ENCODE measurements at places on chromosomes 4 and X.

- no peak for DNase-seq
These were observed 13.7 kb downstream of the KLKB1 start for GRCh38 chr4:186240848-186241491.

- DNase-seq = no peak
These were observed 52.8 kb upstream of the CCDC149 start for GRCh38 chr4:24965627-24966026.

DNA sequence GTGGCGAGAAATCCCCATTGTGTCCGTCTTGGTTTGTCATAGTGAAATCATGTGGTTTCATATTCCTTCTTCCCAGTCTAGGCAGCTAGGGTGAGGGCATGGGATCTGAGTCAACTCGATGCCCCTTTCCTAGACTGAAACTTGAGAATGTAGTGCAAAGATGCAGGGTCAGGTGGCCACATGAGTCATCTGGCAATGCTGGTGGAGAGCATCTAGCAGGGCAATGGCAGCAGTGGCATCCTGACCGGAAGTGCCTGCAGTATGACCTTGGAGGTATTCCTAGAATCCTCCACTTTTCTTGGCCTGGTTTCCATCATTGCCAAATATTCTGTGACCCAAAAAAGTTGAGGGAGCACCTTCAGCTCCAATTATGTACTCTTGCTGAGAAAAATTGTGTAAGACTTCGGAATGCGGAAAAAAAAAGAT, 39.1 kb upstream of the TMEM184C start:
- no peak for DNase-seq

- no peak for DNase-seq
These were observed at the start of gene AMER1 for GRCh38 chrX:64205441-64205734. Gene AMER1, minus strand, starts transcription at chrX:64205708. Its CDS starts 12,422 bp downstream, at chrX:64193286.

GRCh38 chr4:42315231-42315630, 82.1 kb upstream of the SHISA3 start:
- no peak for DNase-seq

- no peak for DNase-seq
These were observed 50.4 kb upstream of the ARX start for GRCh38 chrX:25066131-25066530.

DNA sequence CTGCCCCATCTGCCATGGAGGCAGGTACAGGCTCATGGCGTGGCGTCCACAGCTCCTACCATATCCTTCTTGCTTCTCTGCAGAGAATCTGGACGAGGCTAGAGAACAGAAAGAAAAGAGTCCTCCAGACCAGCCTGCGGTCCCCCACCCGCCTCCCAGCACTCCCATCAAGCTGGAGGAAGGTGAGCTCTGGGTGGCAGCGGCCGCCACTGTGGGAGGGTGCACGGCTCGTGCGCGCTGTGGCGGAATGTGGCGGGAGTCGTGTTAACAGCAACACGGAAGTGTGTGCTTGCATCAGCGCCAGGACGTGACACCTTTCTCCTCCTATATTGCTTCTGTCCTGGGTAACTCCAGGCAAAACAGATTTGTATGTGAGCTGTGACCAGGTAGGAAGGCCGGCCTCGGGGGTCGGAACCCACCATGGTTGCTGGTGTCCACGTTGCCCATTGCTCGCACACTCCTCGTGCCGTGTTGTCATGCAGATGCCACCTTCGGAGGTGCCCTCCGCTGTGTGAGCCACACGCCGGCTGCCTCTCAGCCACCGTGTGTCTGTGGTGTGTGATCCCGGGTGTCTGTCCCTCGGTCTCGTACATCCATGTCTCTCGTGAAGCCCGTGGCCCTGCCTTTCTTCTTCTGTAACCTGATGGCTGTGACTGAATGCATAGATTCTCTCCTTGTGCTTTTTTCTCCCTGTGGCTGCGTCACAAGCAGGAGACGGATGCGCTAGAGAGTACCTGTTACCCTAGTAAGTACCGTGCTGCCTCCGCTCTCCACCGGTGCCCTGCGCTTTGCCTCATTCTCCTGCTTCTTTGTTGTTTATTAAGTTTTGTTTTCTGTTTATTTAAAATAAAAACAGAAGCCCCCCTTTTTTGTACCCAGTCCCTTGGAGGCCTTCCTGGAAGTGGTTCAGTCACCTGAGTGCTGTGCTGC, 37.0 kb downstream of the NOP14 start:
- DNase-seq = no peak

GRCh38 chr4:62644372-62644771, 1444.2 kb downstream of the ADGRL3 start:
- DNase-seq = no peak

DNA sequence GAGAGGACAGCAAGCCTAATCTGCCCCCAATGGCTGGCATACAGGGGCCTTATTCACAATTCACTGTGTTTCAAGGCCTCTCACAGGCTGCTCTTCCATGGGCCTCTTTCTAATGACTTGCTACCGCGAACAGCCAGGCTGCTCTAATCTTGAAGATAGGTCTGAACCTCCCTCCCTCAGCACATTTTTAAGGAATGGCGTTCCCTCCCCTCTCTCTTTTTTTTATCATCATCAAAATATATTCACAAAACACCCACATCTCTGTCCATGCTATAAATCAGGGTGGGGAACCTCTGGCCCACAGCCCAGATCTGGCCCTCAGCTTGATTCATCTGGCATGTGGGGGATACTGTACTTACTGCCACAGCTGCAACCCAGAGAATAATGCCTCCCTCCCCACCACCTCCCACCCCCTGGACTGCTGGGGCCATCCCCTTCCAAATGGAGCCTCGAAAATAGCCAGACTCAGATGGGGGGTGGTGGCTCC, 76.2 kb upstream of the PLAC1 start:
- no peak for DNase-seq

- no peak for DNase-seq
These were observed 1155.4 kb downstream of the STIM2 start for GRCh38 chr4:28015996-28016395.

GRCh38 chr4:168138143-168138542, 45.8 kb downstream of the ANXA10 start:
- DNase-seq = no peak

DNA sequence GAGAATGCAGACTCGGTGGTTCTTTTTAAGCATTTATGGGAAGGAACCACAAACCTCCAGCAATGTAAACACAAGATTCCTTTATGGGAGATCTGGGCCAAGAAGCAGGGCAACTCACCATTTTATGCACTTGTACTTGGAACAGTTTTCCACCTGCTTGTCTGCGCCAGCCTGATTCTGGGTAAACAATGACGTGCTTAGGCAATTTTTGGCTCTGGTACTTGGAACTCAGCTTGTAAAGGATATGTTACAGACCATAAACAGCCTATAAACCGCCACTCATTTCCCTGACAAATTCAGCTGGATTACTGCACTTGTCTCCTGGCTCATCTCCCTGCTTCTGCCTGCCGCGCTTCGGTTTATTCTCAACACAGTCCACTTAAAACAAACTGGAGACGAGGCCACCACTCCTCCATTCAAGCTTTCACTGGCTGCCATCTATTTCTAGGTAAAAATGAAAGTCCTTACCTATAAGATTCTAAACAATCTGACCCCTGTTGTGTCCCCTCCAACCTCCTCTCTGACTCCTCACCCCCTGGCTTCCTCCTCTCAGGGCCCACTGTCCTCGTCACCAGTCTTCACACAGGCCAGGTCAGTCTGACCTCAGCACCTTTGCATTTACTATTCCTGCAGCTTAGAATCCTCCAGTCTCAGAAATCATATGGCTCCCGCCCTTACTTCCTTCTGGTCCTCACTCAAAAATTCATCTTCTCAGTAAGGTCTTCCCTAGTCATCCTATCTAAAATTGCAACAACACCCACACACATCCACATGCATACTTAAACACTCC, 205.9 kb upstream of the GALNT7 start:
- no peak for DNase-seq

DNA sequence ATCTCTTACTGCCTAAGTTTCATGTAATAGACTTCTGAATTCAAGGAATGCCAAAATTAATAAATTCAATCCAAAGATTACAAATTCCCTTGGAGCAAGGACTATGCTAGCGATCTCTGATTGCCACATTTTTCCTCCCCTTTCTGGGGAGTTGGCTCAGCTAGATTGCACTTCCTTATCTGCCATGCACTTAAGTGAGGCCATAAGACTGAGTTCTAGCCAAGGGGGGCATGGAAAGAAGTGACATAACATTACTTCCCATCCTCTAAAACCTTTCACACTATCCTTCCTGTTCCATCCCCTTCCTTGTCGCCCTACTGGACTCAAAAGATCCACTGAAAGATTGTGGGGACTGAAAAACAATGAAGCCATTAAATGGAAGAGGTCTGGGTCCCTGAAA, 53.8 kb upstream of the TXK start:
- no peak for DNase-seq

DNA sequence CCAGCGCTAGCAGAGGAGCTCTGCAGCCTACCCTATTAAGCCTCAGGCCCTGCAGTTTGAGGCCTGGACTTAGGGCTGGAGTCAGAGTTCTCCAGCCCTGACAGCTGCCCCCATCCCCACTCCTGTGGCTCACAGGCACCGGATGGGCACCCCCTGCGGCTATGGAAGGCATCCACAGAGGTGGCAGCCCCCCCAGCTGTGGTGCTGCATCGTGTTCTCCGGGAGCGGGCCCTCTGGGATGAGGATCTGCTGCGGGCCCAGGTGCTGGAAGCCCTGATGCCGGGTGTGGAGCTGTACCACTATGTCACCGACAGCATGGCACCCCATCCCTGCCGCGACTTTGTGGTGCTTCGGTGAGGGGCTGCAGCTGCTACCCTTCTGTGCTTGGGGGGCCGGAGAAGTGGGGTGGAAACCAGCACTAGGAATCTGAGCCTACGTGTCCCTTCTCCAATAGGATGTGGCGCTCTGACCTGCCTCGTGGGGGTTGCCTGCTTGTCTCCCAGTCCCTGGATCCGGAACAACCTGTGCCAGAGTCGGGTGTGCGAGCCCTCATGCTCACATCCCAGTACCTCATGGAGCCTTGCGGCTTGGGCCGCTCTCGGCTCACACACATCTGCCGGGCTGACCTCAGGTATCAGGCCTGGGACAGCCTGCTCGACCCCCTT, 76.2 kb downstream of the STARD8 start:
- no peak for DNase-seq

DNA sequence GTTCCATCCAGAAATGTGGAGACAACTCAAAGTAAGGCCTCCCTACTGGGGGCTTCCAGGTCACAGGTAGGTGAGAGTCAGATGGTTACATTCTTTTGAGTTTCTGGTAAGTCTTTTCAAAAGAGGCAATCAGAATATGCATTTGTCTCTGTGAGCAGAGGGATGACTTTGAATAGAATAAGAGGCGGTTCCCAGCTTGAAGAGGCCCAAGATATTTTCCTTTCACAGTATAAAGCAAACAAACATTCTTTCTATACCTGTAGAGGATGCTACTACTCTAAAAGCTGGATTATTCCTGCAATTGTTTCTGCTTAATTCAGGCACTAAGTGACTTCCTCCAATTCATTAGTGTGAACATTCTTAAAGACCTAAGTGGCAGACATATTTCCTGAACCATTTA, 44.4 kb downstream of the DIAPH2 start:
- no peak for DNase-seq

GRCh38 chr4:13449590-13449989, 34.5 kb downstream of the RAB28 start:
- DNase-seq = no peak

- no peak for DNase-seq
These were observed 374.6 kb upstream of the SLC7A11 start for GRCh38 chr4:138616775-138617174.

DNA sequence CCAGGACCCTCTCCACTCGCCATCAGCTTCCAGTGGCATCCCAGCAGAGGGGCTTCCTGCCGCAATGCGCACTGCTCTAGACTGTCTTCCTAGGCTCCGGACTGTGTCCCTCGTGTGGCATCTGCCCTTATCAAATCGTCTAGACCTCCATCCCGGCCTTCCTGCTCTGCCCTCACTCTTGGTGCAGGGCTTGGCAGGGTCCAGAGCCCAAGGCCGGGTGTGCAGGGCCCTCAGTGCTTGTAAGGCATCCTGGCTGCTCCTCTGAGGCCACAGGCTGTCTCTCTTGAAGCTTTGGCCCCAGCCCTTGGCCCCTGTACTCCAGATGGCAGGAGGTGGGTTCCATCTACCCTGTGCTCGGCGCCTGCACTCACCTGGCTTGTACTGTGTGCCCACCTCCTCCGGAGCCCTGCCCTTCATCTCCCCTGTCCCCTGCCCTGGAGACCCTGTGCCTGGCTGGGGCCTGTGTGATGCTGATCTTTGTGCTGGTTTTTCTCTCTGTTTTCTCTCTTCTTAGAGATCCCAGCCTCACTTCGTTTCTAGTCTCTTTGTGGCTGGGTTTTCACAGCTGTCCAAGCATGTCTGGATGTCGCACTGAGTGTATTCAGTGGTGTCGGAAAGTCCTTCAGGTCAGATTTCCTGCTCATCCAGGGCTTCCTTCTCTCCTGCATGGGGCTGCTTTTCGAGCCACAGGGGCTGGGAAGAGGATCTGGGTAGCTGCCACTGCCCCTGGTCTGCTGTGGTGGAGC, 3.7 kb upstream of the TREX2 start:
- no peak for DNase-seq

- no peak for DNase-seq
These were observed 129.4 kb upstream of the TENM3 start for GRCh38 chr4:182113779-182114178.

GRCh38 chr4:149031399-149031798, 589.2 kb upstream of the NR3C2 start:
- no peak for DNase-seq

- no peak for DNase-seq
These were observed 609.1 kb upstream of the TECRL start for GRCh38 chr4:65018313-65018712.

DNA sequence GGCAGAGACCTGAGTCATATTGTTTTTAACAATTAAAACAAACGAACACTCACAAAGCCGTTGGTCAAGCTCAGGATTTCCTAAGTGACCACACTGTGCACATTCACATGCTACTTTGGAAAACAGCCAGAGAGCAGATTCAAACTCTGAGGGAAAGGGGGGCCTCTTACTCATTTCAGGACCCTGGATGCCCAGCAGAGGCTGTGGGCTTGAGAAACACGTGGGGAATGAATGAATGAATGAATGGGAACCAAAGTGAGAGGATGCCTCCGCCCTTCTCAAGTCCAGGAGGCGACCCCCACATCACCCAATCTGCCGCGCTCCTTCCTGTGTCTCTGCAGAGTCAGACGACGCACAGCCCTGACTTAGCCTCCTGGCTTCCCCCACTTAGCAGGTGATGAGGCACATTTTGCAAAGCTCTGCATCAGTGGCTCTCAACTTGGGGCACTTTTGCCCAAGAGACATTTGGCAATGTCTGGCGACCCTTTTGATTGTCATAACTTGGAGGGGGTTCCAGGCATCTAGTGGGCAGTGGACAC, 76.0 kb downstream of the ABLIM2 start:
- DNase-seq = no peak

- no peak for DNase-seq
These were observed 12.5 kb downstream of the CC2D2A start for GRCh38 chr4:15481961-15482745.

- DNase-seq = no peak
These were observed 19.2 kb downstream of the TBC1D1 start for GRCh38 chr4:37910091-37910486.

- no peak for DNase-seq
These were observed 901.0 kb downstream of the FAT4 start for GRCh38 chr4:126215759-126216158.

All from stimulated activated CD8-positive, alpha-beta memory T cell treated with anti-CD3 and anti-CD28 coated beads, Interleukin-4, amount 100 ng/mL, for 4 hours (primary cell).